Myometrial cell (primary cell): ENCODE measurements at places on chromosomes 7 and 10. TPM values are rescaled to one million over a fixed set of nuclear protein-coding genes. Genes with fewer than 3 reads are reported as not detected.

The GIMAP5 gene
- total RNA-seq: not detected in 2 replicates

The NANOS1 gene
- under 0.01 and 0.58 TPM in 2 replicates for total RNA-seq

The SEMA4G gene
- total RNA-seq: 0.29 and 0.89 TPM in 2 replicates

The GHRHR gene
- total RNA-seq: not detected in 2 replicates

The MBLAC1 gene
- total RNA-seq: 2.9 and 6.0 TPM in 2 replicates

The ELFN1 gene
- 0.29 and 0.89 TPM in 2 replicates for total RNA-seq

The TIMM23 gene
- total RNA-seq: 129 and 141 TPM in 2 replicates

The NUTM2E gene
- total RNA-seq: not detected in 2 replicates

The EGFR gene
- 33.5 and 34.9 TPM in 2 replicates for total RNA-seq

The LRMDA gene
- not detected in 2 replicates for total RNA-seq

The HOXA6 gene
- total RNA-seq: 3.2 TPM in 1 of 2 replicates, not detected in the other

The PARD3 gene
- total RNA-seq: 23.4 and 33.5 TPM in 2 replicates

The GPR158 gene
- total RNA-seq: not detected in 2 replicates

The ITIH2 gene
- not detected in 2 replicates for total RNA-seq

The ZNF487 gene
- 1.6 and 7.2 TPM in 2 replicates for total RNA-seq

The UPF2 gene
- total RNA-seq: 8.6 and 12.6 TPM in 2 replicates

The RFC2 gene
- 32.6 and 38.6 TPM in 2 replicates for total RNA-seq

The LRRD1 gene
- total RNA-seq: not detected in 2 replicates
